Cardiac septum (tissue), 1 donor: ENCODE measurements at places on chromosomes 11 and 22. TPM values are rescaled to one million over a fixed set of nuclear protein-coding genes. Genes with fewer than 3 reads are reported as not detected.

- no peak for DNase-seq
Measured at GRCh38 chr11:72871119-72871518, 56.9 kb downstream of the ATG16L2 start.

GRCh38 chr11:29914203-29914930 lies 102.5 kb downstream of the KCNA4 start:
- DNase-seq = no peak

DNA sequence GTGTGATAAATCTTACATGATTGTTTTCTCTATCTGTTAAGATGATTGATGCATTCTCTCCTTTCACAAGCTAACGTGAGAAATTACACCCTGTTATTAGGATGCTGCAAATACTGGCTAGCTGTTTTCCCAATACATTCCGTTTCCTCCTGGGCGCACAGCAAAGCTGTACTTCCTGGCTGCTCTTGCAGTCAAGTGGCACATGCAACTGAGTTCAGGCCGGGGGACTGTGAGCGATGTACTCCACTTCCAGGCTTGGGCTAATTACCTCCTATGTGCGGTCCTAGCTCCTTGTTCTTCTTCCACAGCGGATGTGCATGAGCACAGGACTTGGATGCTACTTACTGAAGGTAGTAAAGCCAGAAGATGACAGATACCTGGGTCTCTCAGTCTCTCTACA lies 234.9 kb upstream of the SESN3 start:
- no peak for DNase-seq

DNA sequence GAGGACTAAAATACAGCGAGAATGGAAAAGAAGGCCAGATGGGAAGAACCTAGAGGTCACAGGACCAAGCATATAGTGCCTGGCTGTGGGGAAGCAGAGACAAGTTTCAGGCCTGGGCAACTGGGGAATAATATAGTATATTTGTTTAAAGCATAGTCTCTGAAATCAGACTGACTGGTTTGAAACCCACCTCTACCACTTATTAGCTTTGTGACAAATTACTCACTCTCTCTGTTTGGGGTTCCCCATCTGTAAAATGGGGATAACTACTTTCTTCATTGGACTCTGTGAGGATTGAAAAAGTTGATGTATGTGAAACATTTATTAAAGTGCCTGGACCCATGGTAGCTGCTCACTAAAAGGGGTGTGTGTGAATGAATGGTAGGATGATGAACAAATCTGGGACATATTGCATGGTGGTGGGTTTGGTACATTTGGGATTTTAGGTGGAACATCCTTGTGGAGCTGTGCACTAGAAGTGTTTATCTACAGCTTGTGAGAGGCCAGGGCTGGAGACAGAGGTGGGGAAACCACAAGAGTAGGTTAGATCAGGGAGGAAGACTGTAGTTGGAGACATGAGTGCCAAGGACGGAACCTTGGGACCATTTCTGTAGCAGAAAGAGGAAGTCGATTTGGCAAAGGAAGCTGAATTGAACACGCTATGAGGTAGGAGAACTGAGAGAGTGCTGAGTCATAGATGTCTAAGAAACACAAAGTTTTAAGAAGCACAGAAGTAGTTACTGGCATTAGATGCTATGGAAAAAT lies 52.6 kb downstream of the SWAP70 start:
- no peak for DNase-seq

DNA sequence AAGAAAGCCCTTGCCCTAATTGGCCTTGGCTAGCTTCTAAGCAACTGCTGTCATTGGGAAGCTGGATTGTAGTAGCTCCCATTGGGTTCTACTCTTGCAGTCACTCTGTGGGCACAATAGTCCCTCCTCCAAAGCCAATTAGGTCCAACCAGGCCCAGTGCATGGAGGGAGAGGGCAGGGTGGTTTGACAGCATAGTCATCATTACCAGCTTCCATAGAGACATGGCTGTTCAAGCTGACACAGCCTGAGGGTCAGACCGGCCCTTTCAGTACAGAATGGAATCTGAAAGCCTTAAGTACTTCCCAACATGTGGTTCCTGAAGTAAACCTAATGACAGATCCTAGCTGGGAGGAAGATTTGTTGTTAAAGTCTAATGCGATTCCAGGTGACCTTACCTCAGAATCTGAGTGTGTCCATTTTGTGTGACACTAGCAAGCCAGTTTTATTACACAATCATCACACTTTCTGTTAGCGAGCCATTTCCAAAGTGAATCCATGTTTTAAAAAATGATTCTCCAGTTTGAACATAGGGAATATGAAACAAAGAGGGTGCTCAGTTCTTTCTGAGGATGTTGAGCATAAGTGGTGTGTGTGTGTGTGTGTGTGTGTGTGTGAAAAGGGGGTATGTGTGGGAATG lies 6.9 kb downstream of the PLET1 start:
- no peak for DNase-seq

- no peak for DNase-seq
Measured at GRCh38 chr11:118124929-118125535, 27.6 kb downstream of the SCN4B start.

GRCh38 chr22:19555651-19556050 lies 31.4 kb upstream of the CLDN5 start:
- no peak for DNase-seq

- DNase-seq = no peak
Measured at GRCh38 chr11:113493206-113493605, 18.0 kb upstream of the DRD2 start.

DNA sequence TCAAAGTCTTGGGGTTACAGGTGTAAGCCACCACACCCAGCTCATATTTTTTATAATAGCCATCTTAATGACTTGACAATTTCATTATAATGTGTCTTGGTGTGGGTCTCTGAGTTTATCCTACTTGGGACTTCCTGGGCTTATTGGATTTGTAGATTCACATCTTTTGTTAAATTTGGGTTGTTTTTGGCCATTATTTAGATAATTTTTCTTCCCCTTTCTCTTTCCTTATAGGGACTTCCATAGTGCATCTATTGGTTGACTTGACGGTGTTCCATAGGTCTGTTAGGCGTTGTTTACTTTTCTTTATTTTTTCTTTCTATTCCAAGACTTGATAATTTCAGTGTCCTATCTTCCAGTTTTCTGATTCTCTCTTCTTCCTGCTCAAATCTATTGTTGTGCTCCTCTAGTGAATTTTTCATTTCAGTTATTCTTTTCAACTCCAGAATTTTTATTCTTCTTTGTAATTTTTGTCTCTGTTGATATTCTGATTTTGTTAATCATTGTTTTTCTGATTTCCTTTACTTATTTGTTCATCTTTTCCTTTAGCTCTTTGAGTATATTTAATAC lies 45.6 kb downstream of the RRM1 start:
- DNase-seq = no peak

- no peak for DNase-seq
Measured at GRCh38 chr11:117796456-117796871, 552 bp downstream of the DSCAML1 start.

Gene ZNF215
- 0.24 TPM for total RNA-seq

Gene ARHGAP8
- 0.19 TPM for total RNA-seq

Gene ALG8
- total RNA-seq = 15.4 TPM

Gene XNDC1N
- 2.9 TPM for total RNA-seq

Gene HTR3B
- total RNA-seq = not detected

Gene DNAJB7
- not detected for total RNA-seq

Gene F2
- total RNA-seq = not detected

Gene OR52A1
- total RNA-seq = not detected
